ENCODE measurements at places on chromosomes 7 and 10.

DNA sequence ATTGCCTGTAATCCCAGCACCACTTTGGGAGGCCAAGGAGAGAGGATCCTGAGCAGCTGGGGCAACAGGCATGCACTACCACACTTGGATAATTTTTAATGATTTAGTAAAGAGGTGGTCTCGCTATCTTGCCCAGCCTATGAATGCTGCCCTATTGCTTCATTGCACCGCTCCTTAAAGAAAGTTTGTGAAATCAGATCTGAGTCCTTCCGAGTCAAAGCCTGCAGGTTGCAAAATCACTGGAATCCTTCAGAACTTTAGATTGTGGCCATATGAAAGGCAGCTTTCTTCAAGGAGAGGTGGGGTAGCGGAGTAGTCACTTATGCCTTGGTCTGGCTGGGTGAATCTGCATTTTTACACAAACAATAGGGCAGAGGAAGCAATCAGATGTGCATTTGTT lies 166.3 kb downstream of the ARHGAP12 start:
- DNase-seq, result no peak

- no peak for DNase-seq
Measured at GRCh38 chr7:8217200-8218068, 44.5 kb downstream of the ICA1 start.

DNA sequence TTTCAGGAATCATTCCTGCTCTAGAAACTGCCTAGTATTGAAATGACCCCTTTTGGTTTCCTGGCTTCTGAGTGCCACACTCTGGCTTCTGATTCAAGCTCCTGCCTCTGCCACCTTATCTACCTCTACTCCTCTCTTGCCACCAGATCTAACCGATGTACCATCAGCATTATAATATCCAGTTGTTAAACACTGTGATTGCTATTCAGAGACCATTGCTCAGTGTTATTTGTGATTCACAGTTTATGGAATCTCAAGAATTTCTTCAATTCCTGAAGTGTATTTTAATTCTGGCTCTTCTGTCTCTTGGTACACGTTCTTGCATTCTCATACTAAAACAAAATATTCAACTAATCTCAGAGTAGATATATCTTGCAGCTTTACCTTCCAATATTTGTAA lies 88.7 kb downstream of the DYNC1I1 start:
- no peak for DNase-seq

DNA sequence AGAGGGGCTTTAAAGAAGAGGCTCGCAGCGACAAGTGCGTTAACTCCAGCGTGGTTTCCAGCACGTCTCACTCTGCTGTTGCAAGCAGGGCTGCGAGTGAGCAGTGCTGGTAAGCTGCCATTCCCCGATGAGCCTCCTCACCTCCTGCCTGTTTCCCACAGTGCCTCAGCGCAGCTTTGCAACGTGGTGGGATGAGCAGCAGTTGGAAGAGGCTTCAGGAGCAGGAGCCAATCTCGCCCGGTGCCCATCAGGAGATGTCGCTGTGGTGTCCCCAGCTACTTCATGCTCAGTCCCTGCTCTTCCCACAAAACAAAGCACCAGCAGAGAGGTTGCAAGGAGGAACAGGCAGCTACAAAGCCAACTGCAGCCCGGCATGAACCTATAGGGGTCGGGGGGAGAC lies 2.4 kb upstream of the ADARB2 start:
- no peak for DNase-seq

DNA sequence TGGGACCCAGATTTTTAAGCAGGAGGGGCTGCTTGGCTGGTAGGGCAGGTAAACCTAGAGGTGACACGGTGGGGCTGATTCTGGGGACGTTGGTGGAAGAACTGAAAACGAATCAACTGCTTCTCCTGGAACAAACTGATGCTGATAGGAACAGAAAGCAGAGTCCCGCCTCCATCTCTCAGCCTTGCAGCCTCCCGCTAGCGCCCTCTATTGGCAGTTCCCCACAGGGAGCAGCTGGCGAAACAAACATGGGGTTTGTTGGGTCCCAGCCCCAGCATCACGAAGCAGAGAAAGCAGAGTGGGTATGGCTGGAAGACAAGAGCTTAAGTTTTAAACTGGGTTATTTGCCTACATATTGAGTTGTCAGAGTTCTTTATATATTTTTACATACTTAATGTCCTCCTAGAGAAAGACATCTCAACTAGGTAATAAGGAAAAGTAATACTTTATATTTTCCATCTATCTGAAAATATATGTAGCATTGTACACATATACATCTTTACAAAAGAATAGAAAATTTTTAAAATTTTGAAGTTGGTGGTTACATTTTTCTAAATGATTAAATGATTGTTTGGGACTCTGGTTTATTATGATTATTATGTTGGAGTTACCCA lies 42.3 kb upstream of the FOXI2 start:
- no peak for DNase-seq

DNA sequence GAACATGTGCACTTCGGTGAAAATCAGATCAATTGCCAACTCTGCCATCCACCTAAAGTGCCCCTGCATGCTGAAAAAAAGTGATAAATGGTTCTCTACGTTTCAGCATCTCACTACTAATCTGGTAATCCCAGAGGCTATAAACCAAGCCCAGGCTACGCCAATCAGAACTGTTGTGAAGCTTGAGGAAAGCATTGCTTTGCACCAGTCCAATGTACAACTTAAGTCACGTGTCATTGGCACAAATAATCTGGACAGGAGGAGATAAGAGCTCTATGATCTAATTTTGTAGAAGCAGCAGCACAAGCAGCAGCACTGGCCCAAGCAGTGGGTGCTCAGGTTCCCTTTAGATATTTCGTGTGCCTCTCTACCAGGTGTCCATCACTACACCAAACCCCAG lies 4.4 kb upstream of the EGR2 start:
- no peak for DNase-seq

DNA sequence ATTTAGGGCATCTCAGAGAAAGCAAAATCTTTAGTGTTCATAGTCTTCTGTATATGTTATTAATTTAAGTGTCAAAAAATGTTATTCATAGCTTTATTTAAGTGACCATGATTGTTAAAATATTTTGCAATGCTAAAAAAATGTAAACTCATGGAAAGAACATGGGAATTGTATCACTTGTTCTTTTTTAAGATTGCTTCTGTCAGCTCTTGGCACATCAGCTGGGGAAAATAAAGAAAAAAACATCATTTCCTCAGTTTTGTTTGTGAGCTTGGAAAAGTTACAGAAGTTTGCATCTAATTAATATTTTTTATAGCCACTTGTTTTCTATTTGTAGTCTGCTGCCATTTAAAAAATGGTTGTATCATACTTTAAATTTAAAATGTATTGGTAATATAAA lies 285.9 kb upstream of the CSTF2T start:
- no peak for DNase-seq

DNA sequence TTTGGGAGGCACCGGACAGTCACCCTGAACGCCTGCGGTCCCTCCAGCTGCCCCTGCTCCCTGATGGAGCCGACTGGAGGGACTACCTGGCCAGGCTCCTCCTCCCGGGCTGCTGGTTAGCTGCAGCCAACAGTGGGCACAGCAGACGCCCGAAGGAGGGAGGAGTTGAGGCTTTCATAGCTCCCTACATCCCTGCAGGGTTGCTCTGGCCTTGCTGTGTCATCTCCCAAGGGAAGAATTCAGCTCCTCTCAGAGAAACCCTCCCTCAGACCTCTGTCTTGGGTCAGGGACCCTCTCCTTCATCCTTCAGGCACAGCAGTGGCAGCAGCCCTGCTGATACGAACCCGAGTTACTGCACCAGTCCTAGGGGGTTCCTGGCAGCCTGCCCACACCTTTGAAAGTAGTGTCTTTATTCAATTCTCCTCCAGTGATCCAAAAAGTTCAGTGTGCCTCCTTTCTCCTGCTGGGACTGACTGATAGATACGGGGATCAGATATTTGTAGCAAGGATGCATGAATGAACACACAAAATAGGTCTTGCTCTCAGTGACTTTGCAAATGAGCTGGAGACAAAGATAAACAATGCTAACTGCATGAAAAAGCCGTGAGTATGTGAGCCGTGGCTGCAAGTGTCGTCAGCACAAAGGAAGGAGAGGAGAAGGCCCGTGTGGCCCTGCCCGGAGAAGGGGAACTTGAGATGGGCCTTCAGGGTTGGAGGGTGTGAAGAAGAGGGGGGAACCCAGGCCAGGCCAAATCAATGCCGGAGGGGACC lies 136.6 kb downstream of the PRKAG2 start:
- no peak for DNase-seq

DNA sequence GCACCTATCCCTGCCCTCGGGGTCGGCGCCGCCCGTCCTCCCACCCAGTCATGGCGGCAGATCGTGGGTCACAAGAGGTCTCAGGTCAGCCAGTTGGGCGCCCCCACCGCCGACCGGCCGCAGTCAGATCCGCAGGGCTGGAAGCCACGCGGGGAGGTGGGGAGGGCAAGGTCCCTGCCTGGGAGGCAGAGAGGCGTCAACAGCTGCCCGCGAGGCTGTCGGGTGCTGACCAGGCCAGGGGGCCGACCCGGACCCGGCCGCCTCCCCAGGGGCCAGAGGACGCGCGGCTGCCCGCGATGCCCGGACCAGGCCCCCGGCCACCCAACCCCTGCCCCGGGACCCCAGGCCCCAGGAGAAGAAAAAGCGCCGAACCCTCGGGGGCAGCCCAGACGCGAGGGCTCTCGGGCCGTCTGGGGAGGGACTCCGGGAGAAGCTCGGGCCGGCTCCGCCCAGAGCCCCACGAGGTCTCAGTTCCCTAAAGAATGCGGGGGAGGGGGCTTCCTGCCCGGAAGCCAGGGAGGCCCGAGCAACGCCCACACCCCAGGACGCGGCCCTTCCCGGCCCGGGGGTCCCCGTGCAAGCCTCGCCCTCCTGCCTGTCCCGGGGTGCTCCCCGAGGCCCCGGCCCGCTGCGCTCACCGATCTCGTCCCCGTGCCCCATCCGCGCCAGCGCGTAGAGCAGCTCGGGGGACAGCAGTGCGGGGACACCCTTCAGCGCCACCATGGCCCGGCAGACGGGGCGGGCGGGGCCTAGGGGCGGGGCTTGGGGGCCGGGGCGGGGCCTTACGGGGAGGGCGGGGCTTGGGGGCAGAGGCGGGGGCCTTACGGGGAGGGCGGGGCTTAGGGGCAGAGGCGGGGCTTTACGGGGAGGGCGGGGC lies at the start of gene FUOM:
TSS of gene FUOM (minus strand) at position 735 of the 877 bp plus-strand sequence. CDS start at position 723, 12 bp downstream.
- DNase-seq, result no peak

GRCh38 chr10:82922755-82923154 lies 1047.8 kb downstream of the NRG3 start:
- no peak for DNase-seq

All from omental fat pad (tissue), 4 donors.